Liver (tissue), 10 donors: ENCODE measurements at places on chromosomes 2 and 18. TPM values are rescaled to one million over a fixed set of nuclear protein-coding genes. Genes with fewer than 3 reads are reported as not detected.

Gene MYOM1
- total RNA-seq: 10.1 TPM

Gene NOSTRIN
- total RNA-seq: 4.1 TPM

Gene ETAA1
- 6.4 TPM for total RNA-seq

Gene MALL
- total RNA-seq: 2.0 TPM

Gene SPATA3
- total RNA-seq: not detected

Gene EMILIN2
- total RNA-seq: 2.3 TPM

Gene MYL1
- total RNA-seq: not detected

Gene HOXD11
- total RNA-seq: not detected

Gene KIAA2012
- total RNA-seq: under 0.01 TPM

Gene LOXHD1
- 0.09 TPM for total RNA-seq
